ENCODE measurements at places on chromosomes 7 and 10.

DNA sequence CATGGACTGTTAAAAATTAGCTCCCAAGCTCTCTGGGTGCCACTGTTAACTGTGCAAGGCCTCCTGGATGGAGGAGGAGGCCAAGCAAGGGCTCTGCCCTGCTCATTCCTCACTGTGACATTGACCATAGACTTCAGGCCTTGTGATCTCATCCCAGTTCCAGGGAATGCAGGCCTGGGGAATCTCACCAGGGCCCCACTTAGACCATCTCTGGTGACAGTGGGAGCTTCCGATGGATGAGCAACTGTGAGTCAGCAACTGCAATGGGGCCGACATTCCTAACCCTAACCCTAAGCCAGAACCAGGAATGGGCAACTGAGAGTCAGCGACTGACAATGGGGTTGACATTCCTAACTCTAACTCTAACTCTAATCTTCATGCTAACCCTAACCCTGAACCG is 50.4 kb upstream of the MSMB start:
- DNase-seq: no peak

GRCh38 chr7:68730194-68730593 is 868.1 kb upstream of the AUTS2 start:
- DNase-seq: no peak

GRCh38 chr7:94429153-94429552 is 34.5 kb downstream of the COL1A2 start:
- no peak for DNase-seq

DNA sequence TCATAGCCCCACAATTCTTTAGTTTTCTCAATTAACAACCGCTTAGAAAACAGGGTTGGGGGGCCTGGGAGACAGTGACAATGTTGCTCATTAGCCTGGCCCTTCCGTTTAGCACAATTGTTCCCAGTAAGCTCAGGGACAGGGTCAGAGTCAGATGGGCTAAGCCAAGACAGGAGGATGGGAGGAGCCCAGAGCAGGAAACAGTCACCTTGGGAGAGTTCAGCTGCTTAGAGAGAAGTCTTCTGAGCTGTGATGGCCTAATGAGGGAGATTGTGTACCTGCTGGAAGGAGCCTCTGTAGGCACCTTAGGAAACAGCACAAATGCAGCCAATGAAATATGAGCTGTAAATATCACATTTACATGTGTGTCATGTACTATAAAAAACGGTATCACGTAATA is 35.9 kb downstream of the SVOPL start:
- DNase-seq: no peak

- DNase-seq: no peak
These were observed 227.3 kb downstream of the CXCL12 start for GRCh38 chr10:44157574-44157973.

DNA sequence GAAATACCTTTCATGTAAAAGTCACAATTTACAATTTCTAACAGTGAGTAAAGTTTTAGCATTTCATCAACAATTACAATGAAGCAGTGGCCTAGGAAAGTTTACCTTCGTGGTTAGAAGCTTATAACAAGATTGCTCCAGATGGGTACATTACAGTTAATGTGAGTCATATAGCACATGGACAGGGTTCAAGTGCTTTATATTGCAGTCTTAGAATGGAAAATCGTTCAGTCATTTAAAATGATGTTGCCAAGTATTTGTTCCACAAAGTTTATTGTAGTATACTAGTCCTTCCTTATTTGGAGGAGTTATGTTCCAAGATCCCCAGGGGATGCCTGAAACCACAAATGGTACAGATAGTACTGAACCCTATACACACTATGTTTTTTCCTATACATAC is 174.6 kb upstream of the TARP start:
- DNase-seq: no peak

- DNase-seq: no peak
These were observed 28.0 kb upstream of the SLC39A12 start for GRCh38 chr10:17923728-17924127.

DNA sequence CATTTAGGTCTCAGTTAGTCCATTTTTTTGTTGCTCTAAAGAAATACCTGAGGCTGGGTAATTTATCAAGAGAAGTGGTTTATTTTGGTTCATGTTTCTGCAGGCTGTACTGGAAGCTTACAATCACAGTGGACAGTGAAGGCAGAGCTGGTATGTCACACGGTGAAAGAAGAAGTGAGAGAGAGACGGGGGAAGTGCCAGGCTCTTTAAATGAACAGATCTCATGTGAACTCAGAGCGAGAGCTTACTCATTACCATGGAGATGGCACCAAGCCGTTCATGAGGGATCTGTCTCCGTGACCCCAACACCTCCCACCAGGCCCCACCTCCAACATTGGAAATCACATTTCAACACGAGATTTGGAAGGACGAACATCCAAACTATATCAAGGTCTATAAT is 18.9 kb upstream of the PNLIPRP3 start:
- DNase-seq: no peak

GRCh38 chr7:103691291-103691690 is 245.3 kb upstream of the SLC26A5 start:
- DNase-seq: no peak

- no peak for DNase-seq
These were observed 3.8 kb downstream of the VPS41 start for GRCh38 chr7:38905056-38905759.

DNA sequence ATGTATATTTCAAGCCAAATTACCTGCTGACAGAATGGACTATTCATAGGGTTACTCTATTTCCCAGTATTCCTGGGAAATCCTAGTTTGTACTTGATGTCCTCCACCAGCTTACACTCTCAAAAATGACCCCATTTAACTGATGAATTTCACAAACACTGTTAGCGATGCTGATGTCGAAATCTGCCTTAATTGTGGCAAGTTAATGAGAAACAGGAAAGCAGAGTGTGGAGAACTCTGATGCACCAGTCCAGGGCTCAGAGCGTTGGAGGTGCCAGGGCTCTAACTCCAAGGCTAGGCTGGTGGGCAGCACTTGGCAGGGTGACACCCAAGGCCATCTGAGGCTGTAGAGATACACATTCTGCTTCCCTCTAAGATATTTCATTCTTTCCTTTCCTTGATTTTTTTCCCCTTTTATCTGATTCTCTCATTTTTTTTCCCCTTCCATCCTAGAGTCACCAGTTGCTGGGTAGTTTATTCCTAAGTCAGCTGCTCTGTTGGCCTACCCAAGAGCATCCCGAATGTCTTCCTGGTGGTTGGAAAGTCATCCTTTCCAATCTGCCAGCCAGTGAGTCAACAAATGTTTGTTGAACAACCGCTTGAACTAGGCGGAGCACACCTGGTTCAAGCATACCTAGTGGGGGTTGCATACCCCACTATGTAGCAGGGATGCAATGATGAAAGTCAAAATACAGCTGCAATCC is 525.0 kb upstream of the NRP1 start:
- no peak for DNase-seq

- peak; percentile 78 for DNase-seq
These were observed 8.7 kb upstream of the GLRX3 start for GRCh38 chr10:130127364-130128061.

GRCh38 chr7:158589653-158590052 is 2.0 kb upstream of the PTPRN2 start:
- no peak for DNase-seq

- DNase-seq: no peak
These were observed 839 bp upstream of the HABP2 start for GRCh38 chr10:113552014-113552413.

DNA sequence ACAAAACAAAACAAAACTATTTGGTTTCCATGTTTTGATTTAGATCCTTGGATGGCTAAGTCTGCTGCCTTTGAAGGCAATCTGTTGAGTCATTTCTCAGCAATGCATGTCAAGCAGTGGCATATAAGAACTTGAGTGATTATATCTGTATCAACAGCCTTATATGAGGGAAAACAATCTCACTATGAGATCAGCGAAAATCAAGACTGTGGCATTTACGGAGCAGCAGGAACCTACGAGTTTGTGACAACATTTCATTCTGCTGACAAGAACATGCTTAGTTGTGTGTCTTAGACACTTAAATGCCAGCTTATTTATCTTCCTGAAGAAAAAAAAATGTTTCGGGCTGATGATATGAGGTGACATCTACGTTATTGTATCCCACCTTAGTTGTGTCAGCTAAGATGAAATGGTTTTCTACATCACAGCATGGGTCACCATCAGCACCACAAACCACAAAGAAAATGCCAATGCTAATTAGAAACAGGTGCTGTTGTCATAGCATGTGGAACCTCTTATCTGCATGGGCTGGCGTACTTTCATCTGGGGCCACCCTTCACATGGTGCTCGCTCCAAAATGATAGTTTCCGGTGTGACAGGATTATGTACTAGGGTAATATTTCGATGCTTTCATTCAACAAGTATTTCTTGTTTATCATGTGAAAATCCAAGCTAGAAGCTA is 1085.5 kb downstream of the SORCS1 start:
- no peak for DNase-seq

DNA sequence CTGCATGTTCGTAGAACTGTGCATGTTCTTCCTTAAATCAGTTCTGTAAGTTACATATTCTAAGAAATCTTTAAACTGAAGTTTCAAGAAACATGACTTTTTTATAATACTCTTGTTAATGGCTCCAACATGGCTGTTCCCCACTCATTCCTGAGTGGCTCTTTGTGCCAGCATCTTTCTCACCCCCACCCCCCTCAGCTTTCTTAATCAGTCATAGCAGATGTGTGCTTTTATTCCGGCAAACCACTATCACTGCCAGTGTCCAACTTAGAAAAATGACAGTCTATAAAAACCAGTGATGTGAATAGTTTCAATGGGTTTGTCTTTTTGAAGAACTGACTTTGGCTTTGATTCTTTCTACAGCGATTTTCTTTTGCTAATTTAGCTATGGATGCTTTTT is 37.6 kb downstream of the PITRM1 start:
- no peak for DNase-seq

GRCh38 chr7:120441850-120442249 is 168.9 kb downstream of the KCND2 start:
- DNase-seq: no peak

DNA sequence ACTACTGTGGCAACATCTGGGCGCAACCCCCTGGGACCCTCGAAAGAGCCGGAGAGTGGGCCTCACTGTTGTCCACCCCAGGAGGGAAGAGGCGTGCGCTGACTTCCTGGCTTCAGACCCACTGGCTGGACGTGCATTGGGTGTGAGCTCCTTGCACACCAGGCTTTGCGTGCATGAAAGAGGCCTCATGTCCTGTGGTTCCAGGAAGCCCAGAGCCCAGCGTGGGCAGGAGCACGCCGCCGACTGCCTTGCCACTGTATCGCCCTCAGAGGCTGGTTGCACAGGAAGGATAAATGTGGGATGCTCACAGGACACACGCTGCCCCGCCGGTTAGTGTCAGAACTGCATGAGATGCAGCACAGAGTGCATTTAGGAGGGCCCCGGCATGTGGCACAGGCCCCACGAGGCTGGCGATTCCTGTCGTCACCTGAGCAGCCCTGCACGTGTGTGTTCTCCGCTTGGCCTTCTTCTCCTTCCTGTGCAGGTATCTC is 8.5 kb upstream of the JAKMIP3 start:
- no peak for DNase-seq

DNA sequence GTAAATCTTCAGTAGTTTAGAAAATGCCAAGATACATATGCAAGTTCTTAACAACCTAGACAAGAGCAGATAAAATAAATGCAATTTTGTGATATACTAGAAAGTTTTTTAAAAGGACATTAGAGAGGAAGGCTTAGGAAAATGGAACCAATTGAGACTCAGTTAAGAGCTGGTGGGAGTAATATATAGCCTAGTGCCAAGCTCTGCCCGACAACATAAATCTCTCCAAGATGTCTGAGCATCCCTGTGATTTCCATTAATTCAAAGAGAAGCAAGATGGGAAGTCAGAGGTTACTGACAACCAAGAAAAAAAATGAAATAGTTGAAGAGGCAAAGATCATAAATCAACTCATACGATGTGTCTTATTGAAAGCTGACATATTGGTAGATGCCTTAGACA is 74.5 kb downstream of the DGKB start:
- no peak for DNase-seq

DNA sequence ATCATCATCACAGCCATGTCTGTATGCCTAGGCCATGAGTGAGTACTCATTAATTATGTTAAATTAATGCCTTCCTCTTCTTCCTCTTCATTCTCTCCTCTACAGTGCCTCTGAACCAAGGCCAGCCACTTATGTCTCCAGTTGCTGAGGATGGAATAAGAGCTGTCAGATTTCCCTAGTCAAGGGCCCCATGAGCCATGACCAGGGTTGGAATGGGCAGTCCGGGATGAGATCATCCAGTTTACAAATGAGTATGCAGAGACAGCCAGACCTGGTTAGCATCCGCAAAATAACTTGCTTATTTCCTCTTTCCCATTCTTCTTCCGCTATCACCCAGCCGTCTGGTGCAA is 342.7 kb downstream of the GRID1 start:
- DNase-seq: no peak

DNA sequence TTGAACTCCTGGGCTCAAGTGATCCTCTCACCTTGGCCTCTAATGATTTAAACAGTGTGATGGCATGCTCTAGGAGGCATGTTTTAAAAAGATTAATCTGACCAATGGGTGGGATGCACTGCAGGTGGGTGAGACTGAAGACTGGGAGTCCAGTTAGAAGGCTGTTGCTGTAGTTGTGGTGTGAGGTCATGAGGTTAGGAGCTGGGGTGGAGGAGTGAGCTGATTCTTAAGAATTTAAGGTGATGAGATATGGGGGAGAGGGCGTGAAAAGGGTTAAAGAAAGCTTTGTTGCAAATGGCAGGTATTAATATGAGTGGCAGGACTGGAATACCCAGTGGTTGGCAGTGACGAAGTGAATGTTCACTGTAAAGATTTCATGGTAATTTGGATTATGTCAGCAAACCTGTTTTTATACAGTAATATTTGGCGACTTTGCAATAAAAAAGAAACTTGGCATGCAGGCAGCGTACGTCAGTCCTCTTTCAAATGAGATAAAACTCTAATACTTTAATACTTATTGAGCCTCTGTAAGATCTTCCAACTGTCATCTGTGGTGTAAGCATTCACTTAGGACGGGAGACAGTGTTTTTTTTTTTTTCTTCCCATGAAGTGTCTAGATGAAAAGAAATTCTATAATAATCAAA is 72.8 kb upstream of the MTPN start:
- no peak for DNase-seq

DNA sequence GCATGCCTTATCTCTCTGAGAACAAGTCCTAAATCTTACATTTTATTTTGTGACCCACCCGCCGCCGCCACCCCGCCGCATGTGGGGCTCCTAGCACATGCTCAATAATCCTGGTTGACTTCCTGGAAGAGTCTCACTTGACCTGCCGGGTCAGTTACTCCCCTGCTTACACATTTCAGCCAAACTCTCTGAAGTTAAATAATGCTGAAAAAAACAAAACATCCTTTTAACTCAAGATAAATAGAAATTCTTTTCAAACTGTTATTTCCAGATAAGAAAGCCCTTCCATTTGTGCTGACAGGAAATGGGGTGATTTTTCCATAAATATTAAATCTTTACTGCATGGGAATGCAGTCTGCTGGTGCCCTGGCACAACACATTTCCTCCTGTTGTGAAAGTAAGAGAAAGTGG is 123.5 kb downstream of the ABLIM1 start:
- no peak for DNase-seq

- DNase-seq: no peak
These were observed 5.6 kb downstream of the RAPGEF5 start for GRCh38 chr7:22351329-22351692.

Measured in Jurkat, Clone E6-1 (cell line).